ENCODE measurements at places on chromosomes 1 and 21. TPM values are rescaled to one million over a fixed set of nuclear protein-coding genes. Genes with fewer than 3 reads are reported as not detected.

GRCh38 chr1:92838519-92838918 lies 6.7 kb downstream of the RPL5 start:
- peak overlapping the region; percentile 42 for H3K4me3 ChIP-seq
- peaks cover 60% of the 10 kb centered on the region for H3K4me1 ChIP-seq
- peaks cover 93% of the 10 kb centered on the region for H3K36me3 ChIP-seq
- DNase-seq: no peak

DNA sequence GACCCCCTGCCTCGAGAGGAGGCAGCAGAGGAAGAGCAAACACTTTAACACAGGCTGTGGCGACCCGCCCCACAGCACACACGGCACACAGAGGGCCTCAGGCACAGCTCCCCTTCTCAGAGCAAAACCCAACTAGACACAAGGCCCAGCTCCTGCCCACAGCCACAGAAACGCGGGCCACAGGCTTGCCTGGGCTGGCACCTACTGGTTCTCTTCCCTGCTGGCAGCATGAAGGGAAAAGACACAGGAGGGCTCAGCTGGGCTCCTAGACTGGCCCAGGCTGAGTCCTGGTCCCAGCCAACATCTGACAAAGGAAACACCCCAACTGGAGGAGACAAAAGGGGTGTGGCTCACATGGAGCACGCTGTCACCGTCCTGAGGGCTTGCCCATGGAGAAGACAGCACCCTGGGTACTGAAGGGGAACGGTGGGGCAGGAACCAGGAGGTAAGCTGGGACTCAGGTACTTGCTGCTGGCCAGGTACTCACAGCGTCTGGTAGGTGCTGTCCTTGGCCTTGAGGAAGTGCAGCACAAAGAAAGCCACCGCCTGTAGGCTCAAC lies 3.5 kb downstream of the CD164L2 start:
- peaks cover 3% of the 10 kb centered on the region for H3K27me3 ChIP-seq
- no peaks in the 10 kb centered on the region for H3K36me3 ChIP-seq
- H3K27ac ChIP-seq: no peak overlapping the region
- H3K4me3 ChIP-seq: no peak overlapping the region

GRCh38 chr1:85166351-85166750 lies 34.5 kb downstream of the SYDE2 start:
- H3K4me1 ChIP-seq: no peaks in the 10 kb centered on the region
- H3K27ac ChIP-seq: no peak overlapping the region
- no peaks in the 10 kb centered on the region for H3K27me3 ChIP-seq
- DNase-seq: no peak
- no peaks in the 10 kb centered on the region for H3K36me3 ChIP-seq

DNA sequence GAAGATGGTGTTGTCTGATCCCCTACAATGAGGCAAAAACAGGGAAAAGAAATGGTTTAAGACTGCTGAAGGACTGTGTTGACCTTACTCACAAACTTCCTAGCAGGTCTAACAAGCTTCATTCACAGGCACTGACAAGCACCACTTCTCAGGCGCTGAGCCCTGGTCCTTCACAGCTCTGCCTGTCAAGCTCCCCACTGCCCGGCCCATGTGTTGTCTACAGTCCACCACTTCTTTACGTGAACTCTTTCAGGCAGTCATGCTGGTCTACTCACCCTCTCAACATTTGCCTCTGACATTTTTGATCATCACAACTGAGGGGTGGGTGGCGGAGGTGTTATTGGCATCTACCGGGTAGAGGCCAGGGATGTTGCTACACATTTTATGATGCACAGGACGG lies 40.7 kb upstream of the MYBPHL start:
- H3K27me3 ChIP-seq: peaks cover 4% of the 10 kb centered on the region
- DNase-seq: no peak
- H3K4me1 ChIP-seq: no peaks in the 10 kb centered on the region
- no peak overlapping the region for H3K27ac ChIP-seq

DNA sequence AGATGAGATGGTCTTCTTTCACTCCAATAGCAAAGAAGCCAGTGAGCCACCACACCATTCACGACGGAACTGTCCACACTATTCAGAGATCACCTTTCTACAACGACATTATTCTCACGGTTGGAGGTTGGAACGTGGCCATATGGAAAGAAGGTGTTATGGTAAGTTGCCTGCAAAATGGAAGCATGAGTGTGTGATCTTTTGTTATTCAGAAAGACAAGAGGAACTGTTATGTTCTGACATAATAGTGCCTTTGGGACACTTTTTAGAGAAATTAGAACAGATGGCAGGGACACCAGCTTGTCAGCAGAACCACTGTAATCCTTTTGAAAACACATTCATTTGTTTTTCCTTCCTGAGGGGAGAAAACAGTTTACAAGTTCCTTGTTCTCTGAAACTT lies 75.8 kb upstream of the MCOLN3 start:
- no peak overlapping the region for H3K4me3 ChIP-seq
- H3K4me1 ChIP-seq: no peaks in the 10 kb centered on the region
- H3K36me3 ChIP-seq: no peaks in the 10 kb centered on the region
- no peak overlapping the region for H3K27ac ChIP-seq
- no peak for DNase-seq

DNA sequence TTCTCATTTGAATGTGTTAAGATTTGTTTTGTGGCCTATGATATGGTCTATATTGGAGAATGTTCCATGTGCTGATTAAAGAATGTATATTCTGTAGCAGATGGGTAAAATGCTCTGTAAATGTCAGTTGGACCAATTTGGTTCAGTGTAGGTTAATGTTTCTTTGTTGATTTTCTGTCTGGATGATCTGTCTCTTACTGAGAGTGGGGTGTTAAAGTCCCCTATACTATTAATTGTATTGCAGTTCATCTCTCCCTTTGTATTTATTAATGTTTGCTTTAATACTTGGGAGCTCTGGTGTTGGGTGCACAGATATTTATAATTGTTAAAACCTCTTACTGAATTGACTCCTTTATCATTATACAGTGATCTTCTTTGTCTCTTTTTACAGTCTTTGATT lies 584.5 kb downstream of the NUF2 start:
- H3K4me3 ChIP-seq: no peak overlapping the region
- DNase-seq: no peak
- no peaks in the 10 kb centered on the region for H3K27me3 ChIP-seq
- no peaks in the 10 kb centered on the region for H3K36me3 ChIP-seq
- H3K4me1 ChIP-seq: no peaks in the 10 kb centered on the region

- H3K27ac ChIP-seq: no peak overlapping the region
- peaks cover 24% of the 10 kb centered on the region for H3K4me1 ChIP-seq
- DNase-seq: no peak
- H3K4me3 ChIP-seq: no peak overlapping the region
- peaks cover 23% of the 10 kb centered on the region for H3K36me3 ChIP-seq
- H3K27me3 ChIP-seq: no peaks in the 10 kb centered on the region
Observed at GRCh38 chr1:228147151-228147693, 2.5 kb upstream of the GJC2 start.

- H3K36me3 ChIP-seq: no peaks in the 10 kb centered on the region
- no peak overlapping the region for H3K27ac ChIP-seq
- no peaks in the 10 kb centered on the region for H3K4me1 ChIP-seq
- DNase-seq: no peak
Observed at GRCh38 chr1:25198663-25199252, 33.5 kb downstream of the SYF2 start.

The BCL2L15 gene
- total RNA-seq: 2.2 TPM

The GUCA2B gene
- total RNA-seq: not detected

The SMCP gene
- total RNA-seq: not detected

Data from CD4-positive, CD25-positive, alpha-beta regulatory T cell (primary cell).